Stimulated activated CD8-positive, alpha-beta memory T cell treated with anti-CD3 and anti-CD28 coated beads, Interleukin-15, amount 100 ng/mL, for 1 hour (primary cell): ENCODE measurements at places on chromosomes 2 and 18.

- no peak for DNase-seq
Measured at GRCh38 chr18:53906681-53907080, 317.8 kb downstream of the MBD2 start.

GRCh38 chr18:13254971-13255927, 36.7 kb downstream of the LDLRAD4 start:
- DNase-seq = no peak

DNA sequence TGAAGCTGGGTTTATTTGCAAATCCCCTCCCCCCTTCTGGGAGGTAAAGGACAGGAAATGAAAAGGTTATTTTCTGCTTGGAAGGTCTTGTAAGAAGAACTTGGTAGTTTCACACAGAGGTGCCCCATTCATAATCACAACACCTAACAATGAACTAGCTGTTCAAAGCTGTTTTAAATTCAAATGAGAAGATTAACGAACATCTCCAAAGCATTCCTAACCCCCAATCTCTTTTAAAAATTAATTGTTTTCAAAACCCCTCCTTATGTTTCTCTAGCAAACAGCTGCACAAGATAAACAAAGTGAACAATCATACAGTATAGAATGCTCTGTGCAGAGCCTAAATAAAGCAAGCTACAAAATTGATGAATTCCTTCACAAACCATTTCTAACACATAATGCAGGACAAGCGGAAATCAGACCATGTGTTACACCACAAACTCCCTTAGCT, 271.4 kb downstream of the SATB2 start:
- DNase-seq = no peak

GRCh38 chr2:70936165-70936978, 672 bp downstream of the ATP6V1B1 start:
- DNase-seq = no peak

- DNase-seq = no peak
Measured at GRCh38 chr2:48566592-48567310, 36.8 kb downstream of the STON1 start.

GRCh38 chr2:176500901-176501300, 231.7 kb downstream of the MTX2 start:
- no peak for DNase-seq

DNA sequence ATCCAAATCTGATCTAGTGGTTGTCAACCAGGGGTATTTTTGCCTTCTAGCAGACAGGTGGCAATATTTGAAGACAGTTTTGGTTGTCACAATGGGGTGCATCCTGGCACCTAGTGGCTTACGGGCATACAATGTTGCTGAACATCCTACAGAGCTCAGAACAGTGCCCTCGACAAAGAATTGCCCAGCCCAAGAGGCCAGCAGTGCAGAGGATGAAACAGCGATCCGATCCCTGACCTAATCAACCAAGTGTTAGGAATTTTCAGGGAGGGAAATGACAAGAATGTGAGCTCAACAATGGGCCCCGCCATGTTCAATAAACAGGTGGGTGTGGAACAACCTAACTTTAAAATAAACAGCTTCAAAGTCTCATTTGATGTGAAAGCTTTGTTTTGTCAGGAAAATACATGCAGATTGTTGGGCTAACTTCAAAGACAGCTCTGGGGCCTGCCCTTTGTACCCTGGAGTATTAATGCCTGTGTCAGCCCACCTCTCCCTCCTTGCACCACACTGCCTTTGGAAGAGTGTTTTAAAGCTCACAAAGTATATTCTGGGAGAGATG, 22.5 kb upstream of the SCYGR5 start:
- no peak for DNase-seq

DNA sequence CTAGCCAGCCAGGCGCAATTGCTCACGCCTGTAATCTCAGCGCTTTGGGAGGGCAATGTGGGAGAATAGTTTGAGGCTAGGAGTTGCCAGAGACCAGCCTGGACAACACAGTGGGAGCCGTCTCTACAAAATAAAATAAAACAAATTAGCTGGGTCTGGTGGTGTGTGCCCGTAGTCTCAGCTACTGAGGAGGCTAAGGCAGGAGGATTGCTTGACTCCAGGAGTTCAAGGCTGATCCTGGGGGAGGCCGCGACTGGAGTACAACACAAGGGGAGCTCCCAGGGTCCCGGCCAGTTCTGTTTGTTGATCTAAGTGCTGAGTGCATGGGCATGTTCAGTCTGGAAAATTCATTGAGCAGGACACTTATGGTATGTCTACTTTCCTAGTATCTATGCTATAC, 2.6 kb downstream of the ST3GAL5 start:
- DNase-seq = no peak

- DNase-seq = no peak
Measured at GRCh38 chr18:8365528-8365927, 243.7 kb upstream of the RAB12 start.

GRCh38 chr2:196372276-196372809, 201.0 kb upstream of the STK17B start:
- no peak for DNase-seq

DNA sequence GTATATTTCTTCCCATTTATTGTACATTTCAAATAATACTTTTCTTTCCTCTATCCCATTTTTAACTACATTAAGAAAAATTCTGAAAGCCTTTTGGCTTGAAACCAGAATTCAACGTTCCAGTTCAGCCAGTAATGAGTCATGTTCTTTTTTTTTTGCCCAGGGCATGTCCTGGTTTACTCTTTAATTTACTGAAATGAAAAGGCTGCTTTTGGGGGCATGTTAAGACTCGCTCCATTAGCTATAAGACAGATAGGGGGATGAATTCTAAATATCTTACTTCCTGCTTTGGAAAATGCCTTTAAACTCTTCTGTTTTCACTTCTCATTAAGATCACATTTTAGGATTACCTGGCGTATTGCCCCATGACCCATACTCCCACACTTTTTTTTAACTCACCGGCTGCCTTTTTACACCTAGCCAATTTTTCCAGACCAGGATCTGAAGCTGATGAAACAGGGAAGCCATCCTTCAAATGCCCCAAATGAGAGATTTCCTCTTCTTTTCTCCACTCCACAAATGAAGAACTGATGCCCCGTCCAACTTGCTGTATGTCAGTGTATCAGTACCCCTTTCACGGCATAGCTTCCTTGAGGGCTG, 585 bp downstream of the ABCA12 start:
- no peak for DNase-seq

DNA sequence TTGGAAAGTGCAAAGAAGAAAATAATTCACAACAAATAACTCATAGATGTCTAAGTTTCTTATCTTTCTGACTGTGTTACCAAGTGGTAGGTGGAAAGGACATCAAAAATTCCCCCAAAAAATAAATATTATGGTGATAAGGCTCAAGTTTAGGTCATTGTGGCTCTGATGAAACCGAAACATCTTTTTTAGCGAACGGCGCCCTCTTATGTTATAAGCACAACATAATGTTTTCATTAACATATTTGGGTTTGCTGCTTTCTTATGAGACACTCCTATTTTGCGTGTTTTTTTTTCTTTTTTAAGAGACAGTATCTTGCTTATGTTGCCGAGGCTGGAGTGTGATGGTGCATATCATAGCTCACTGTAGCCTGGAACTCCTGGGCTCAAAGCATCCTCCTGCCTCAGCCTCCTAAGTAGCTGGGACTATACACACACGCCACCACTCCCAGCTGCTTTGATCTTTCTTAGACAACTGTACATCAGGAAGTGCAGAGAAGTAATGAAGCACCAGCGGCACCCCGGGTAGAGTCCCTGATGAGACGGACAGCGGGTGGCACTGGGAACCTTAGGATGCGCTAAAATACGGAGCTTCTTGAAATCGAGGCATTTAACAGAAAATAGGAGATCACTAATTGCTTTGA, 38.5 kb upstream of the SLC35G4 start:
- no peak for DNase-seq
